ENCODE measurements at places on chromosomes 2 and 18.

DNA sequence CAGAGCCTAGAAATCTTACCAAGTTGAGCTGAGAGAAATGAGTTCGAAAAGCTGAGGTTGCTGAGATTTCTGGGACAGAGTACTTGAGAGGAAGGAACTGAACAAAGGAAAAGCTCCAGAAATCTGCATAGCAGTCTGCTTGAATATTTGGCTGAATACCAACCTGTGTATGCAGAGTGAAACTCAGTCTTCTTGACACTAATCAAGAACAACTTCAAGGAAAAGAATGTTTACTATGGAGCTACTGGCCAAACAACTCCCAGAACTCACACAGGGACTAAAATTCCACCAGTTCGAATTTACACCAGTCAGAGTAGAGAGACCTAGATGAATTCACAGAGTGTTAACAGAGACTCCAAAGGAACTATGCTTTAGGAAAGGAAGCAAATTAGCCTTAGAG, 66.5 kb downstream of the USP37 start:
- peaks cover 32% of the 10 kb centered on the region for H3K36me3 ChIP-seq
- no peak overlapping the region for H3K4me3 ChIP-seq
- no peak for DNase-seq
- H3K27me3 ChIP-seq = no peaks in the 10 kb centered on the region

DNA sequence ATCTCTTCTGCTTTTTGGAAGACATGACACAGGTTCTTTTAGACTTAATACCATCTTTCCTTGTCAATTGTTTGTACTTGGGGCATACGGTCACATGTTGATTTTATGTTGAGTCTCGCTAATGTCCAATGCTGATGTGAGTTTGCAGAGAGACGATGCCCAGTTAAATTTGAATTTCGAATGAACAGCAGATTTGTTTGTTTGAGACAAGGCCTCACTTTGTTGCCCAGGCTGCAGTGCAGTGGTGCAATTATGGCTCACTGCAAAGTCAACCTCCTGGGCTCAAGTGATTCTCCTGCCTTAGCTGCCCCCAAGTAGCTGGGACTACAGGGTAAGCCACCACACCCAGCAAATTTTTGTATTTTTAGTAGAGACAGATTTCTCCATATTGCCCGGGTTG, 473.5 kb downstream of the RIT2 start:
- DNase-seq = no peak
- no peak overlapping the region for H3K27ac ChIP-seq
- H3K36me3 ChIP-seq = no peaks in the 10 kb centered on the region
- H3K27me3 ChIP-seq = no peaks in the 10 kb centered on the region

DNA sequence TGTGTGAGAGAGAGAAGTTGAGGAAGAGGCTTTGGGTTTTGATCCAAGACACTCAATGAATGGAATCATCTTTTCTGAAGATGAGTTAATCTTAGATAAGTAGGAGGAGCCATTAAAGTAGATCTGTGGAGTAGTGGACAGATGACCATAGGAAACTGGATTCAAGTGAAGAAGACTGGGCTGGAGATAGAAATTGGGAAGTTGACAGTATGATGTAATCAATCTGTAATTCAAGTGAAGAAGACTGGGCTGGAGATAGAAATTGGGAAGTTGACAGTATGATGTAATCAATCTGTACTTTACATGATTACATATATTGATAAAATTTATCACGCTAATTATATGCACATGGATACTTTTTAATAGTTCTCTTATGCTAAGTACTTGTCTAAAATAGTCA, 92.8 kb downstream of the PHLPP1 start:
- H3K4me3 ChIP-seq = no peak overlapping the region
- no peak overlapping the region for H3K27ac ChIP-seq
- H3K4me1 ChIP-seq = peaks cover 9% of the 10 kb centered on the region

DNA sequence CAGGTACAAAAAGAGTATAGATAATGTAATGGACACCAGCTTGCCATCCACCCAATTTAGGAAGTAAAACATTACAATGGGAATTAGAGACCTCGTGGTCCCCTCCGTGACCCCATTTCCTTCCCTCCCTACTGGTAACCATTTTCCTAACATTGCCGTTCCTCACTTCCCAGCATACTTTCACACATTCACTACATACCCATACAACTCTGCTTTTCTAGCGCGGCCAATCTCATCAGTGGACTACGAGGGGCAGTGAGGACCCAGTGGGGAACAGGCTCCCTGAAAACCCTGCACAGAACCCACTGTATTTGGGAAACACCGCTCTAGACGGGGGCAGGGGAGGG, 1.1 kb downstream of the ENOSF1 start:
- H3K4me3 ChIP-seq = peak overlapping the region; percentile 88
- H3K27ac ChIP-seq = peak overlapping the region; percentile 93

DNA sequence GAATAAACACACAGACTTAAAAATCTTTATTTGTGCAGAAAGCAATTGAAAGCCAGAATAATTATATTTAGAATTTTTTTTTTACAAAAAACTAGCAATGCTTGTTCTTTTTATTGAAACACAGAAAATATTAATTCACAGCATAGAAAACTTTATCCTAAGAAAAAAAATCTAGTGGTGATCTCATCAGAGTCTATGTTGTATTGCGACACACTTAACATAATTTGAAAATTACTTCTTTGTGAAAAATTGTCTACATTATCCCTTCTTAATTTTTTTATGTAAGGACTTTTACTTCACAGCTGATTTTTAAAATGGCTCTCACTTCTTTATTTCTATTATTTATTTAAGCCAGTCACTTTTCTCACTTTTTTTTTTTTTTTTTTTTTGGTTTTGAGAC, 103.4 kb downstream of the LDLRAD4 start:
- no peak for DNase-seq
- no peaks in the 10 kb centered on the region for H3K36me3 ChIP-seq
- H3K27ac ChIP-seq = no peak overlapping the region
- peaks cover 22% of the 10 kb centered on the region for H3K4me1 ChIP-seq
- H3K4me3 ChIP-seq = no peak overlapping the region

DNA sequence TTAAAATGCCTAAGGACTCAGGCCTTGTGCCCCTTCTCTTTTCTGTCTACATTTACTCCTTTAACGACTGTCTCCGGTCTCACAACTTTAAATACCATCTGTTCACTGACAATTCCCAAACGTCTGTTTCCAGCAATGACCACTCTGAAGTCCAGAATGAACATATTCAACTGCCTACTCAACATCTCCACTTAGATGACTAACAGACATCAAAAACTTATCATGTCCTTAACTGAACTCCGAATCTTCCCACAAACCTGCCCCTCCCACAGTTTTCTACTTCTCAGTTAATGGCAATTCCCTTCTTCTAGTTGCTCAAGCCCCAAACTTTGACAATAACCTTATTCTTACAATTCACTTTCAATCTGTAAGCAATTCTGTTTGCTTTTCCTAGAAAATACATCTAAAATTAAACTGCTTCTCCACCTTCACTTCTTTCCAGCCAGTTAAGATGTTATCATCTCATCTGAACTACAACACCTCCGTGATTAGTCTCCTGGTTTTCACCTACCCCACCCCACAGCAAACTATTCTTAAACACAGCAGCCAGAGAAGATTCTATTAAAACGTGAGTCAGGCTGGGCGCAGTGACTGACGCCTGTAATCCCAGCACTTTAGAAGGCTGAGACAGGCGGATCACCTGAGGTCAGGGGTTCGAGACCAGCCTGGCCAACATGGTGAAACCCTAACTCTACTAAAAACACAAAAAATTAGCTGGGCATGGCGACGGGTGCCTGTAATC, 2.8 kb downstream of the C1D start:
- no peaks in the 10 kb centered on the region for H3K27me3 ChIP-seq
- H3K4me1 ChIP-seq = peaks cover 52% of the 10 kb centered on the region
- peak overlapping the region; percentile 4 for H3K27ac ChIP-seq
- no peak for DNase-seq
- peaks cover 1% of the 10 kb centered on the region for H3K36me3 ChIP-seq
- H3K4me3 ChIP-seq = no peak overlapping the region

- no peak overlapping the region for H3K4me3 ChIP-seq
- no peaks in the 10 kb centered on the region for H3K27me3 ChIP-seq
- DNase-seq = no peak
- H3K27ac ChIP-seq = peak overlapping the region; percentile 62
- H3K4me1 ChIP-seq = peaks cover 80% of the 10 kb centered on the region
Measured at GRCh38 chr2:225020168-225020849, 22.0 kb downstream of the DOCK10 start.

- no peaks in the 10 kb centered on the region for H3K36me3 ChIP-seq
- DNase-seq = no peak
- no peak overlapping the region for H3K4me3 ChIP-seq
- H3K4me1 ChIP-seq = no peaks in the 10 kb centered on the region
- no peak overlapping the region for H3K27ac ChIP-seq
Measured at GRCh38 chr2:88807237-88807962, 115.9 kb downstream of the RPIA start.

- no peaks in the 10 kb centered on the region for H3K27me3 ChIP-seq
- peaks cover 8% of the 10 kb centered on the region for H3K4me1 ChIP-seq
- no peak overlapping the region for H3K4me3 ChIP-seq
- no peak overlapping the region for H3K27ac ChIP-seq
- no peaks in the 10 kb centered on the region for H3K36me3 ChIP-seq
Measured at GRCh38 chr2:217864963-217865772, 137.6 kb downstream of the TNS1 start.

GRCh38 chr2:105362862-105363591, 25.7 kb downstream of the C2orf49 start:
- no peak for DNase-seq
- H3K27me3 ChIP-seq = no peaks in the 10 kb centered on the region
- H3K4me3 ChIP-seq = no peak overlapping the region
- peaks cover 13% of the 10 kb centered on the region for H3K4me1 ChIP-seq
- no peak overlapping the region for H3K27ac ChIP-seq
- peaks cover 15% of the 10 kb centered on the region for H3K36me3 ChIP-seq

DNA sequence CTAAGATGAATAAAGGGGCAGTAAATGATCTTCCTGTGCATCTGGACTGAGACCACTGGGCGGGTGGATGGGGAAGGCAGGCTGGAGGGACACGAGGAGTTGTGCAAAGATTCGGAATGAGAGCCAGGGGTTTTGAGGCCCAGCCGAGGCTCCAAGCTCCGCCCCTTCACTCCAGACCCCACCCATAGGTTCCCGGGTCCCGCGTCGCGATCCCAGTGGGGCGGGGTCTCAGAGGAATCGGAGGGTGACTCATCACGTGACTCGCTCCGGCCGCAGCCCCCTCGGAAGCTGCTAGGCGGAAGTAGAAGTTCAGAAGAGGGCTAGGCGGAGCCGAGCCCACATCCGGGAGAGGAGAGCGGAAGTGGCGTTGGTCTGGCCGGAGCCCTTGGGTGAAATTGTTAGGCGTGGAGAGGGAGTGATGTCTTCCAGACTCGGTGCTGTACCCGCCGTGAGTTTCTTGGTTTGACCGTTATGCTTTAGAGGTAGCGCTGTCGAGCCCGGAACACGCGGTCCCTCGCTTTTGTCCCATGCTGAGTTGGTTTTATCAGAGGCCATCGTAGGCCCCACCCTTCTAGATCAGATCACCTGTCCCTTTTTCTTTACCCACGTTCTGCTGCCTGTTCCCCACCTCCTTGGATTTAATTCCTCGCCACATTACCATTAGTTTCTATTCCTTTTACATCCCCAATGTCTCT, at the start of gene ZNF512:
ZNF512 (plus strand) TSS at position 348 of the 695 bp plus-strand sequence; CDS start at position 419, 71 bp downstream.
- H3K36me3 ChIP-seq = peaks cover 28% of the 10 kb centered on the region
- peak; percentile 87 for DNase-seq
- peak within 1 kb of the TSS; percentile 95 for H3K4me3 ChIP-seq

DNA sequence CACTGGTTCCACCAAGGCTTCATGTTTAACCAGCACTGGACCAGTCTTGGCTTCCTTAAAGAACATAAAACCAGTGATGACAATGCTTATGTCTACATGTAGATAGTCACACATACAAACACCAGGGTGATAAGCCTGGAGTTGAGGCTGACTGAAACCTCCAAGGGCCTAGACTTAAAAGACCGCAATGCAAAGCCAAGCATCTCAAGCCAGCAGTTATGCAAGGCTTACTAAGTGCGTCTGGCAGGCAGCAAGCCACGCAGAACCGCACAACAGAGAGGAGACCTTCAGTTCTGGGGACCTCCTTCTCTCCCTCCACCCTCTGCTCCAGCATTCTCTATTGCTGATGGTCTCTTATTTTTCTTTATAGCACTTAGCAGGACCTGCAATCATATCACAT, 63.2 kb upstream of the ACAA2 start:
- H3K4me1 ChIP-seq = peaks cover 9% of the 10 kb centered on the region
- H3K4me3 ChIP-seq = no peak overlapping the region
- no peaks in the 10 kb centered on the region for H3K36me3 ChIP-seq
- no peak overlapping the region for H3K27ac ChIP-seq
- no peak for DNase-seq
- peaks cover 3% of the 10 kb centered on the region for H3K27me3 ChIP-seq

GRCh38 chr18:57352271-57352701, at the start of gene ST8SIA3:
Gene ST8SIA3, plus strand, starts transcription at chr18:57352557. Its CDS starts 290 bp downstream, at chr18:57352847.
- DNase-seq = no peak
- H3K36me3 ChIP-seq = peaks cover 5% of the 10 kb centered on the region
- peaks cover 59% of the 10 kb centered on the region for H3K27me3 ChIP-seq
- no peak within 1 kb of the TSS for H3K27ac ChIP-seq
- no peaks in the 10 kb centered on the region for H3K4me1 ChIP-seq
- H3K4me3 ChIP-seq = no peak within 1 kb of the TSS

- no peak overlapping the region for H3K27ac ChIP-seq
- no peaks in the 10 kb centered on the region for H3K36me3 ChIP-seq
- H3K4me1 ChIP-seq = no peaks in the 10 kb centered on the region
Measured at GRCh38 chr2:240412211-240412861, 23.1 kb upstream of the GPC1 start.

DNA sequence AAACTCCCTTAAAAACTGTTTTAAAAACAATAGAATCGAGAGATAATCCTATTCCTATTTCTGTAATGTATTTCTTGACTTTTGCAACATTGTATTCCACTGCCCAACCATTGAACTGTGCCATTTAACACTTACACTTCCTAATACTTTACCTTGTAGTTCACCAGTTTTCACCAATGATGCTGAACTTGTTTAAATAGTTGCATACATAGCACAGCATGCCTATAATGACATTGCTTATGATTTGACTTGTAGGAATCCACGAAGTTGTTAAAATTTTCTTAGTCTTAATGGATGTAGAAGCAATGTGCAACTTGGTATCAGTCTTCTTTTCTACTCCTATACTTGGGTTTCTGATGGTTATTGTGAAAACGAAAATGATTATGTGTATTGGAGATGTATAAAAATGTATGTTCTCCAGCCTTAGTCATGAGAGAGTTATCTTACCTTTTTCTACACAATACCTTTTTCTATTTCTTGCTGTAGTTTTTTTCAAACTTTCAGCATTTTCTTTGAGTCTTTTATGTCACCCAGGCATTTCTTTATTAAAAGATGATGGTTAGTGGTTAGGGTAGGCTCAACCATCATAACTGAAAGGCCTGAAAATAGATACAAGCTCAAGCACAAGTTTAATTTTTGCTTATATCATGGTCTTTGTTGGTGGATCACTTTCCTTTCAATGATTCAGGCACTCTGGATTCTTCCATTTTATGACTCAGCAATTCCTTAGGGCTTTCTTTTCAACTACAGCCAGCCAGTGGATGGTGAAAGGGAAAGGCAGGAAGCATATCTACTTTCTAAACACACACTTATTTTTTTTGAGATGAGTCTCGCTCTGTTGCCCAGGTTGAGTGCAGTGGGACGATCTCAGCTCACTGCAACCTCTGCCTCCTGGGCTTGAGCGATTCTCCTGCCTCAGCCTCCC, 9.4 kb downstream of the GPD2 start:
- H3K36me3 ChIP-seq = peaks cover 18% of the 10 kb centered on the region
- peaks cover 16% of the 10 kb centered on the region for H3K4me1 ChIP-seq
- no peak overlapping the region for H3K4me3 ChIP-seq
- no peak for DNase-seq
- no peak overlapping the region for H3K27ac ChIP-seq
- no peaks in the 10 kb centered on the region for H3K27me3 ChIP-seq

GRCh38 chr2:990970-991369, 40.3 kb downstream of the SNTG2 start:
- H3K36me3 ChIP-seq = no peaks in the 10 kb centered on the region
- DNase-seq = no peak

Measured in activated naive CD8-positive, alpha-beta T cell treated with anti-CD3 and anti-CD28 coated beads, Interleukin-2, amount 50 U/mL, for 24 hours (primary cell).